Gastrocnemius medialis (tissue), 4 donors: ENCODE measurements at places on chromosomes 13 and 19. TPM values are rescaled to one million over a fixed set of nuclear protein-coding genes. Genes with fewer than 3 reads are reported as not detected.

GYS1 gene
- total RNA-seq, result 110 TPM

NCR1 gene
- total RNA-seq, result not detected

DENND1C gene
- not detected for total RNA-seq

KCNN4 gene
- not detected for total RNA-seq

ZNF98 gene
- total RNA-seq, result not detected

- H3K27me3 ChIP-seq, result no peaks in the 10 kb centered on the region
- H3K4me3 ChIP-seq, result no peak overlapping the region
- DNase-seq, result no peak
- no peaks in the 10 kb centered on the region for H3K4me1 ChIP-seq
These were observed 27.9 kb upstream of the RCBTB2 start for GRCh38 chr13:48560657-48561337.

DNA sequence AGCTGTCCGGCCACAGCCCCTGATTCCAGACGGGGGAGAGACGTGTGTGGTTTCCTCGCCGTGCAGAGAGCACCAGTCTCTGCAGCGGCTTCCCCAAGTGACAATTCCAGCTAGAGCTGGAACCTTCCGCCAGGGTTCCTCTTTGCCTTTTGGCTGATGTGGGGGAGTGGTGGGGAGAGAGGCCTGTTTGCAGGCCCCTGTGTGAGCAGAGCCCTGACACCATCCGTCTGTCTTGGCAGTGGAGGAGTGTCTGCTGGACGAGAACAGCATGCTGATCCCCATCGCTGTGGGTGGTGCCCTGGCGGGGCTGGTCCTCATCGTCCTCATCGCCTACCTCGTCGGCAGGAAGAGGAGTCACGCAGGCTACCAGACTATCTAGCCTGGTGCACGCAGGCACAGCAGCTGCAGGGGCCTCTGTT is 25.0 kb downstream of the LAMP1 start:
- H3K27ac ChIP-seq, result no peak overlapping the region
- no peak overlapping the region for H3K4me3 ChIP-seq
- no peak for DNase-seq

GRCh38 chr13:113656003-113656588 is 1.9 kb downstream of the ATP4B start:
- peak; percentile 7 for DNase-seq
- H3K4me1 ChIP-seq, result no peaks in the 10 kb centered on the region
- no peak overlapping the region for H3K27ac ChIP-seq
- no peaks in the 10 kb centered on the region for H3K27me3 ChIP-seq

DNA sequence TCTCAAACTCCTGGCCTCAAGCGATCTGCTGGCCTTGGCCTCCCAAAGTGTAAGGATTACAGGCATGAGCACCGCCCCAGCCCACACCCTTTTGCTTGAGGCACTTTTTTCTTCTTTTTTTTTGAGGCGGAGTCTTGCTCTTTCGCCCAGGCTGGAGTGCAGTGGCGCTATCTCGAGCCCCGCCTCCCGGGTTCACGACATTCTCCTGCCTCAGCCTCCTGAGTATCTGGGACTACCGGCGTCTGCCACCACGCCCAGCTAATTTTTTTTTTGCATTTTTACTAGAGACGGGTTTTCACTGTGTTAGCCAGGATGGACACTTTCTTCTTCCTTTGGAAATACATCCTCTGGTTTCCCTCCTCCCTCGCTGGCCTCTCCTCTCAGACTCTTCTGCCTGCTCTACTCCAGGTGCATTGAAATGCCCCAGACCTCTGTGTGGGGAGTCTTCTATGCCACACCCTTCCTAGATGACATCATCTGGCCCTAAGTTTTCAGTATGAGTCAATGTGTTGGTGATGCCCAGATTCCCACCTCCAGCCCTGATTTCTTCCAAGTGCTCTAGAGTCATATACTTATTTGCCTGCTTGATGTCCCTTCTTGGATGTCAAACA is 20.7 kb upstream of the TPT1 start:
- H3K36me3 ChIP-seq, result no peaks in the 10 kb centered on the region
- H3K27me3 ChIP-seq, result no peaks in the 10 kb centered on the region
- no peaks in the 10 kb centered on the region for H3K4me1 ChIP-seq
- no peak for DNase-seq
- no peak overlapping the region for H3K4me3 ChIP-seq

DNA sequence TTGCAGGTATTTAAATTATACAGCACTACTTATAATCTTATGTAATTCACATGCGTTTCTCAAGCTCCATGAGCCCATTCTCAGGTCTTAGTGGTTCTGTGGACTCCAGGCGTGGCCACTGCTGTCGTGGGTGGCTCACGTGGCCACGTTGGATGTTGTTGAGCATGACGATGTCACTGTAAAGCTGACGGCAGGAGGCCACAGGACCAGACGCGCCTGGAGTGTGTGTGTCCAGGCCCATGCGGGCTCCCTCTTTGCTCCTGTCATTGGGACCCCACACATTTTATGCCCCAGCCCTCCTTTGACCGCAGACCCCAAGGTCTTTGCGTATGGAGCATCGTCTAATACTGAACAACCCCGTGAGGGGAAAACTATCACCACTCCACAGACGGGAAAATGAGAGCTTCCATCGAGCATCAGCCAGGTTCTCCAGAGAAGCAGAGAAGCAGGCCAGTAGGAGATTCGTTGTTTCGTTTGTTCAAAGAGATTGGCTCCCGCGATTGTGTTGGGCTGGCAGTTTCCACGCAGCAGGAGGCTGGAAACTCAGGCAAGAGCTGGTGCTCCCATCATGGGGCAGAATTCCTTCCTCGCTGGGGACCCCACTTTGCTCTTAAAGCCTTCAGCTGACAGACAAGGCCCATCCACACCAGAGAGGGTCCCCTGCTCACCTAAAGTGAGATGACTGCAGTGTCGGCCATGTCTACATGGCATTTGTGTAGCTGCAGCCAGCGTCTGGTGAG is 129.3 kb upstream of the SPACA7 start:
- H3K27ac ChIP-seq, result no peak overlapping the region
- no peaks in the 10 kb centered on the region for H3K4me1 ChIP-seq
- no peak for DNase-seq
- no peak overlapping the region for H3K4me3 ChIP-seq
- H3K27me3 ChIP-seq, result no peaks in the 10 kb centered on the region

- H3K36me3 ChIP-seq, result no peaks in the 10 kb centered on the region
- H3K4me3 ChIP-seq, result peak overlapping the region; percentile 73
- H3K4me1 ChIP-seq, result peaks cover 33% of the 10 kb centered on the region
These were observed 1.1 kb upstream of the CALR start for GRCh38 chr19:12937093-12937926.

DNA sequence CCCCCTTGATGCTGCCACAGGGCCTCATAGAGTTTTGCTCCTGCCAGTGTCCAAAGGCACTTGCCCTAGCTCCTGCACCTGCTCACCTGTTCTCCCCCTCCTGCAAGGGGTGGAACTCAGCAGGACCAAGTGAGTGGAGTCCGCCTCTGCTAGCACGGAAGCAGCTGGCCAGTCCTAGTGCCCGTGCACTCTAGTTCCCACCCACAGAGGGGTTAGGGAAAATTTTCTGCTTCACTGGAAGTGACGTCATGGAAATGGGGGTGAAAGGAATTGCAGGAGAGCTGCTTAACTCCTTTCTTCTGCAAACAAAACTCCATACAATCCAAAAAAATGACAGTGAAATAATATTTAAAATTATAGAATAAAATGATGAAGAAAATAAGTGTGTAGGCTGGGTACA is 609.7 kb upstream of the SLITRK1 start:
- no peak overlapping the region for H3K27ac ChIP-seq
- no peaks in the 10 kb centered on the region for H3K27me3 ChIP-seq
- no peak overlapping the region for H3K4me3 ChIP-seq
- no peaks in the 10 kb centered on the region for H3K36me3 ChIP-seq
- DNase-seq, result no peak
- no peaks in the 10 kb centered on the region for H3K4me1 ChIP-seq

GRCh38 chr13:40644838-40645604 is 21.4 kb downstream of the FOXO1 start:
- H3K27me3 ChIP-seq, result no peaks in the 10 kb centered on the region
- H3K27ac ChIP-seq, result peak overlapping the region; percentile 73
- DNase-seq, result peak; percentile 62
- no peaks in the 10 kb centered on the region for H3K36me3 ChIP-seq
- peaks cover 100% of the 10 kb centered on the region for H3K4me1 ChIP-seq
- H3K4me3 ChIP-seq, result no peak overlapping the region

DNA sequence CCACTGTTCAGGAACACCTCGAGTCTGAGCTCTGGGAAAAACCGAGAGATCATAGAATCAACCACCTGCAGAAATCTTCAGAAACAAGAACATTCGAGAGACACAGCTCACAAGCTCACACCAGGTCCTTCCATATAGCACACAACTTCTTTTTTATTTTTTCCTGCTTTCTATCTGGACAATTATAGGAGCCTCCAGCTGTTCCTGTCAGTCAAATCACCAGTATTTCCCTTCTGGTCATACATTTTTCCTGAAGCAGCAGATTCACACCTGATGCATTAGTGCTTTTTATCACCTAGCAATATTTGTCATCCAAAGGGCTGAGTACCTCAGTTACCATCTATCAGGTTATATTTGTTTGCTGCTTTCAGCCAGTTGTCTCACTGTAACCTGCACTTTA is 323.5 kb downstream of the FOXO1 start:
- H3K27me3 ChIP-seq, result no peaks in the 10 kb centered on the region
- H3K27ac ChIP-seq, result peak overlapping the region; percentile 86
- peaks cover 42% of the 10 kb centered on the region for H3K4me1 ChIP-seq
- DNase-seq, result no peak
- no peaks in the 10 kb centered on the region for H3K36me3 ChIP-seq

DNA sequence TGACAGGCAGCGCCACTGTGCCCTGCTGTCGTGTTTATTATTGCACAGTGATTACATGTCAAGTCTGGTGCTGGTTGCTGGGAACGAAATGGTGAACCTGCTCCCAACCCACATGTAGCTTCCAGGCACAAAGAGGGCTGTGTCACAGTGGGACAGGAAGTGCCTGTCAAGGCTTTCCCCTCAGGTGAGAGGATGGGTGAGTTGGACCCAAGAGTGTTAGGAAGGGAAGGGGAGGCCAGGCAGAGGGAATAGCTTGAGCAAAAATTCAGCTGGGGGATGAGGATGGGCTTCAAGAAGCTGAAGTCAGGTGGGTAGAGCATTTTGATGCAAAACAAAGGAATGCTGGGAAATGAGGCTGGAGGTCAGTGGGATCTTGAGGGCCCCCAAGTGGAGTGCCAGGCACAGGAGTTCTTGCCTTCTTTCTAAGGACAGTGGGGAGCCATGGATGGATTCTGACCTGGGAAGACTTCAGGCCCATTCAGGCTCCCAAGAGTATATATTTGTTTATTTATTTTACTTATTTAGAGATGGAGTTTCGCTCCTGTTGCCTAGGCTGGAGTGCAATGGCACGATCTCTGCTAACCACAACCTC is 8.5 kb upstream of the QTRT1 start:
- no peaks in the 10 kb centered on the region for H3K27me3 ChIP-seq
- H3K27ac ChIP-seq, result no peak overlapping the region
- H3K4me3 ChIP-seq, result no peak overlapping the region
- no peak for DNase-seq

DNA sequence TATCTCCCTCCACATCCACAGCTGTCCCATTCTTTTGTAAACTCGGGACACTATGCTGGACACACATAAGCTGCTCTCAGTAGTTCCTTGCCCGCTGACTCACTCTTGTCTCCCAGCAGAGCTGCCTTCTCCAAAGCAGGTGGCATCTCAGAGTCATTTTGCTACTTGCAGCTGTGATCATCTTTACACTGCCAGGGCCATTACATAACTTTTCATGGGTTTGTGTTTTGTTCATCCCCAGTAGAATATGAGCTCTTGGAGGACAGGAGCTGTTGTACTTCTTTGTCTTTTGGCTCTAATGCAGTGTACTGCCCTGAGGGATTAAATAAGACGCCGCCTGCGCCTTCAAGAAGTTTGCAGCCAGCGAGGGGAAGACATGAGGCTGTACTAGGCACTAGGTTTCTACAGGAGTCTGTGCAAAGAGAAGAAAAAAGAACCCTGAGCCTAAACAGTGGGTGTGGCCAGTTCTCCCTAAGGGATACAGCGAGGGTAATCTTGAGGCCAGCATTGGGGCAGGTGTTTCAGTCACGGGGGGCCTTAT is 40.8 kb upstream of the GPR183 start:
- H3K4me1 ChIP-seq, result peaks cover 13% of the 10 kb centered on the region
- no peaks in the 10 kb centered on the region for H3K27me3 ChIP-seq
- DNase-seq, result peak; percentile 71

DNA sequence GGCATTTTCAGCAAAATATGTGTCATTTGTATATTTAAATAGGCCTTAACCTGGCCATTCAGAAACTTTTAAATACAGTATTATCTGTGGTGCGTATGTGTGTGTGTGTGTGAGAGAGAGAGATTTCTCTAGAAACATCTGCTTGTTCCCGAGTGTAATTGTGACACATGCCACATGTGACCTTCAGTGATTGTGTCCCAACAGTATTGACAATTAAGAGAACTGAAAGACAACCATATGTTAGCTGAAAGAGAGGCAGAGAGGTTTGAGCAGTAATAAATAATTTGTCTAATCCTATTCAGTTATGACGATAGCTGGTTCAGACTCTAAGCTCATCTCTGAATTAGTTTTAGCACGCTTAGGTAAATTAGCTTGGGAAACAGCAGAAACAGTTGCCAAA is 1503.1 kb downstream of the PCDH9 start:
- no peak overlapping the region for H3K27ac ChIP-seq
- H3K36me3 ChIP-seq, result no peaks in the 10 kb centered on the region
- H3K4me3 ChIP-seq, result no peak overlapping the region
- no peak for DNase-seq

GRCh38 chr13:99959127-99959539 is 12.4 kb downstream of the ZIC5 start:
- H3K27me3 ChIP-seq, result peaks cover 99% of the 10 kb centered on the region
- peaks cover 27% of the 10 kb centered on the region for H3K4me1 ChIP-seq
- H3K36me3 ChIP-seq, result no peaks in the 10 kb centered on the region
- H3K4me3 ChIP-seq, result no peak overlapping the region
- DNase-seq, result no peak
- H3K27ac ChIP-seq, result no peak overlapping the region

DNA sequence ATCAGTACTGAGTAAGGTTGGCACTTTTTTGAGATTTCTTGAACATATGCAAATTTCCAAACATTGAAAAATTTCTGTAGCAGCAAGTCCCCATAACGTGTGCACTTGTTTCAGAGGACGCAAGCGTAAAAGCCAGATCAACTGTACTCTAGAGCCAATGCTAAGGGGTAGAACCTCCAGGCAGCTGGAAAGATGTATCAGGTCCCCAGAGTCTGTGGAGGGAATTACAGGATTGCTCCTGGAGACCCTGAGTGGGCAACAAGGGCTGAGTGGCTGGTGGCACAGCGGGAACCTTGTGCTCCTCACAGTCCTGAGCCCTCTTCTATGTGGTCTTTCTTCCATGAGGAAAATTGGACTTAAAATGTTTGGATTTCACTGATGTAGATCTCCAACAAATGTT is 53.9 kb upstream of the AMER2 start:
- no peaks in the 10 kb centered on the region for H3K36me3 ChIP-seq
- H3K4me1 ChIP-seq, result no peaks in the 10 kb centered on the region
- H3K27ac ChIP-seq, result no peak overlapping the region
- no peak overlapping the region for H3K4me3 ChIP-seq

- H3K36me3 ChIP-seq, result peaks cover 8% of the 10 kb centered on the region
- peak overlapping the region; percentile 83 for H3K27ac ChIP-seq
- H3K4me1 ChIP-seq, result peaks cover 10% of the 10 kb centered on the region
- DNase-seq, result no peak
- H3K27me3 ChIP-seq, result no peaks in the 10 kb centered on the region
These were observed 595 bp downstream of the ZNF440 start for GRCh38 chr19:11814700-11815035.

- no peak overlapping the region for H3K27ac ChIP-seq
These were observed 27.6 kb upstream of the MATK start for GRCh38 chr19:3813473-3814392.

- DNase-seq, result peak; percentile 14
- H3K27ac ChIP-seq, result peak overlapping the region; percentile 55
- no peaks in the 10 kb centered on the region for H3K36me3 ChIP-seq
- no peaks in the 10 kb centered on the region for H3K27me3 ChIP-seq
These were observed 25.2 kb upstream of the IGSF23 start for GRCh38 chr19:44587963-44588770.
